Activated naive CD4-positive, alpha-beta T cell treated with anti-CD3 and anti-CD28 coated beads for 36 hours (primary cell): ENCODE measurements at places on chromosomes 5 and 9.

GRCh38 chr9:24045150-24045549 lies 219.1 kb upstream of the ELAVL2 start:
- no peak for DNase-seq

GRCh38 chr9:126204197-126204596 lies 122.4 kb upstream of the MVB12B start:
- DNase-seq, result no peak

DNA sequence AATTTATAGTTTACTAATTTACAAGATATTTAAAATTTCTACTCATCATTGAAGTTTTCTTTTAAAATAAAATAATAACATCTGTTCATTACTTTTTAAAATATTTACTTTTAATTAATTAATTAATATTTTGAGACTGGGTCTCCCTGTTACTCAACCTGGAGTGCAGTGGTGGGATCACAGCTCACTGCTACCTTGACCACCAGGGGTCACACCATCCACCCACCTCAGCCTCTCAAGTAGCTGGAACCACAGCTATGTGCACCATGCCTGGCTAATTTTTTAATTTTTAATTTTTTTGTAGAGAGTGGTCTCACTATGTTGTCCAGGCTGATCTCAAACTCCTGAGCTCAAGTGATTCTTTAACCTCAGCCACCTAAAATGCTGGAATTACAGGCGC lies 1013.6 kb downstream of the CDH9 start:
- no peak for DNase-seq

DNA sequence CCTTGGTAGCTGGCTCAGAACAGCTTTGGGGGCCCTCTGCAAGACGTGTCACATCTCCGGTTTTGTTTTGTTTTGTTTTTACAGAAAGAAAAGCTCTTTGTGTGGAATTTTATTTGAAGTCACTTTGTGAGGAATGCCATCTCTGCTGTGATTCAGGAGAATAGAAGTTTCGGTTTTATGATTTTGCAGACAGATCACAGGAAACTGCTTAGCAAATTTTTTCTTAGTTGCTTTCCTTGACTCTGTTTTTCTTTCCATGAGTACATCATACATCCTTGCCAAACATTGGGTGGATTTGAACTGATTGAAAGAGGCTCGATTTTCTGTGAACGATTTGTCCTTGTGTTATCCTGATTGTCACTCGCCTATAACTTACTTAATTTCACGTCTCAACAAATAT lies 5.1 kb downstream of the SEMA5A start:
- DNase-seq, result no peak

DNA sequence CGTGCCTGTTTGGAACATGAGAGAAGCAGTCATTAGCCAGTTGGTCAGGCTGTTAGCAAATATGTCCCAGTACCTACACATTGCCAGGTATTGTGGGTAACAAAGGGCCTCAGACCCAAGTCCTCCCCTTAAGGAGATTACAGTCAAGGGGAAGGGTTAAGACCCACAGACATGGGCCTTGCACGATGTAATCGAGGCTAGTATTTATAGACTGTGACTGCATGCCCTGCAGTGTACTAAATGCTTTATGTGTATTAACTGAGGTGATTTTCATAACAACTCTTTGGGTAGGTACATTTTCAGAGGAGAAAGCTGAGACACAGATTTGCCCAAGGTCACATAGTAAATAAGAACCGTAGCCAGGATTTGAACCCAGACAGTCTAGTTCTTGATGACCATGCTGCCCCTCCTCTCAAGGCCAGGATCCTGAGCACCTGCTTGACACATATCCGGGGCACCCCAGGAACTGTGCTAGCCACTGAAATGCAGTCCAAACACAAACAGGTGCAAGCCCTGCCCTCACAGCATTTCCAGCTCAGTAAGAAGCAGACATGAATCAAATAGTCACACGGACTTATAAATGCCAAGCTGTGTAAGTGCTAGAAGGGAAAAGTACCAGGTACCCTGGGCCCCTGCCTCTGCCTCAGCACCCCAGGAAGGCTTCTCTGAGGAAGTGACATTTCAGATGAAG lies 32.0 kb upstream of the GRPEL2 start:
- DNase-seq, result no peak

DNA sequence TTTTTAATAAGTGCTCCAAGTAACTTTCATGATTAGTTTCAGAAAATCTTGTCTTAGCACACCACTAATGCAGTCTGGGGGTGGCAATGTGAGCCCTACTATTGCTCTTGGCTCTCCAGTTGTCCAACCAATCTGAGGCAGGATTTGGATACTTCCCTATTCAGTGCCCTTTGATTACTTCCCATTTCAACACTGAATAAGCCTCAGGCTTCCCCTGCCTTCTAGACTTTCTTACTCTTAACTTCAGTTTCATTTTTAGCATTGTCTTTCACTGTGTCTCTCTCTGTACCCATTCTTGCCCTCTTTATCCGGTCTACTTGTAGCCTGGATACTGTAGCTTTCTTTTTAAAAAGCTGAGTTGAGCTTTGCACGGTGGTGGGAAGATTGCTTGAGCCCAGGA lies 186.1 kb downstream of the C9orf152 start:
- peak; percentile 12 for DNase-seq

- DNase-seq, result no peak
These were observed 6.0 kb upstream of the RICTOR start for GRCh38 chr5:39080168-39080567.

DNA sequence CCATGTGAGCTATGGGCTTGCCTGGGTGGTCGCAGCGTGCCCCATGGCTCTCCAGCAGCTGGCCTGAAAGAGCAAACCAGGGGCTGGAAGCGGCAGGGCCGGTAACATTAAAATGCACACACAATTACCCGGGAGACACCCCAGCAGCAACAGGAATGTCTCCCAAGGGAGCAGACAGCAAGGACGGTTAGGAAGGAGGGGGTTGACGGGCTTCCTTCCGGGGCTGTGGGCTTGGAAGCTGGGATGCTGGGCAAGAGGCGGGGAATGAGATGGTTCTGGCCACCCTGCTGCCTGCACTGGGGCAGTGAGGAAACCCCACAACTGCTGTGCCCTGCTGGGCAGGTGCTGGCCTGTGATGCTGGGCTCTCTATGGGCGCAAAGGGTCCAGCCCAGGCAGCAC lies 71.8 kb upstream of the ADAMTS2 start:
- no peak for DNase-seq

GRCh38 chr5:132751444-132751843 lies 4.2 kb downstream of the CCNI2 start:
- peak; percentile 79 for DNase-seq

GRCh38 chr5:107289030-107289714 lies 381.6 kb downstream of the EFNA5 start:
- peak; percentile 5 for DNase-seq

- DNase-seq, result no peak
These were observed 50.3 kb downstream of the MTAP start for GRCh38 chr9:21852754-21853153.

DNA sequence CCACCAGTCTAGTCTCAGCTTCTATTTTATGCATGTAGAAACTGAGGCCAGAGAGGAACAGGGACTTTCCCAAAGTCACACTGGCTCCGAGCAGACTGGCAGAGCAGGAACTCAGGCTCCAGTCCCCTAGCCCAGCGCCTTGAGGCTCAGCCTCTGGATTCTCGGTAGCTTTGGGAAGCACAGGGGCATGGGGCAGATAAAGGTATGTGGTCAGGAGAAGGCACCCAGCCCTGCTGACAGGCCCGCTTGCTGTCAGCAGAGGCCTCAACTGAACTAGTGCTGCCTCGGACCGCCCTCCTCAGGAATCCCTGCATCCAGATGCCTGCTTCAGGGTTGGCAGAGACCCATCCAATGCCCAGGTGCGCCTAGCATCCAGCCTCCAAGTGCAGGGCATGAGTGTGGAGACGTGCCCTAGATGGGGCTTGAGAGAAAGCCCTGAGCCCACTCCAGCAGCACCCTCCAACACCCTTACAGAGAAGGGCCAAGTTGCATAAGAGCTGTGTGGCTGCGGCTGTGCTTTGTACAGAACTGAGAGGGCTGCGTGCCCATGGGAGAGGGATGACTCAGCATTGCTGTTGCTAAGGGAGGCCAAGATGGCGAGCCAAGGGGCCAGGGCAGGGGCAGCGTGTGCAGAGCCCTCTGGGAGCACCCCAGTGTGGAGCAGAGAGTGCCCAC lies 168.6 kb downstream of the MACROH2A1 start:
- no peak for DNase-seq

DNA sequence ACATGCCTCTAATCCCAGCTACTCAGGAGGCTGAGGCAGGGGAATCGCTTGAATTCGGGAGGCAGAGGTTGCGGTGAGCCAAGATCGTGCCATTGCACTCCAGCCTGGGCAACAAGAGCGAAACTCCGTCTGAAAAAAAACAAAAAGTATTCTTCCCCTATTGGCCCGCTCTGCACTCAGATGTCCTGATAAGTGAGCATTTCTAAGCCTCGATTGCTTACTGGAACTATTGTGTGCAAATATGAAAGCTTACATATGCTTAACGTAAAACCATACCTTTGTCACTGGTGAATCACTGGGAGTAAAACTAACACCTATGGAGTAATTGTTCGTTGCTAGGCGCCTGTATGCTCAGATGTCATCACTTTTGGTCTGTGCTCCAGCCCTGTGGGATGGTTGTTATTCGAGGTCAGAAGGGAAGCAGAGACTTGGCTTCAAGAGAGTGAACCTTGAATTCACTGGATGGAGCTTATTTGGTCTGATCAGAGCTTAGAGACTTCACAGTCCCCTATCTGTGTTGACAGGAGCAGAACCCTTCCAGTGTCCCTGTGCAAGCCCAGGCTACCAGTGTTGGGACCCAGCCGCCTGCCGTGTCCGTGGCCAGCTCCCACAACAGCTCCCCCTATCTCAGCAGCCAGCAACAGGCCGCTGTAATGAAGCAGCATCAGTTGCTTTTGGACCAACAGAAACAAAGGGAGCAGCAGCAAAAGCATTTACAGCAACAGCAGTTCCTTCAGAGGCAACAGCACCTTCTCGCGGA lies 25.3 kb upstream of the LTC4S start:
- DNase-seq, result peak; percentile 53

DNA sequence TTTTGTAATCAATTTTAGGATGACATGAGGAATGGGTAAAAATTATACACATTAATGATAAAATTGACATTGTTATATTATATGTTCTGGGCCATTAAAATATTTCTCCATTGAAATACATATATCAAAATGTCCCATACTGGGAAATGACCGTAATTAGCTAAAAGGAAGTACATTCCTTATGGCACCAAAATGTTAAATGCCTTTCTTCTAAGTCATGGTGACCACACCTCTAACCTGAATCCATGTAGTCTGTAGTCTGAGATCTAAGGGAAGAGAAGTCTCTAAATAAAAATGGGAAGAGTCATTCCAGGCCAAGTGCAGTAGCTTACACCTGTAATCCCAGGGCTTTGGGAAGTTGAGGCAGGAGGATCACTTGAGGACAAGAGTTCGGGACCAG lies 10.0 kb upstream of the GDA start:
- no peak for DNase-seq

GRCh38 chr5:59421986-59422941 lies 471.3 kb downstream of the PDE4D start:
- no peak for DNase-seq

DNA sequence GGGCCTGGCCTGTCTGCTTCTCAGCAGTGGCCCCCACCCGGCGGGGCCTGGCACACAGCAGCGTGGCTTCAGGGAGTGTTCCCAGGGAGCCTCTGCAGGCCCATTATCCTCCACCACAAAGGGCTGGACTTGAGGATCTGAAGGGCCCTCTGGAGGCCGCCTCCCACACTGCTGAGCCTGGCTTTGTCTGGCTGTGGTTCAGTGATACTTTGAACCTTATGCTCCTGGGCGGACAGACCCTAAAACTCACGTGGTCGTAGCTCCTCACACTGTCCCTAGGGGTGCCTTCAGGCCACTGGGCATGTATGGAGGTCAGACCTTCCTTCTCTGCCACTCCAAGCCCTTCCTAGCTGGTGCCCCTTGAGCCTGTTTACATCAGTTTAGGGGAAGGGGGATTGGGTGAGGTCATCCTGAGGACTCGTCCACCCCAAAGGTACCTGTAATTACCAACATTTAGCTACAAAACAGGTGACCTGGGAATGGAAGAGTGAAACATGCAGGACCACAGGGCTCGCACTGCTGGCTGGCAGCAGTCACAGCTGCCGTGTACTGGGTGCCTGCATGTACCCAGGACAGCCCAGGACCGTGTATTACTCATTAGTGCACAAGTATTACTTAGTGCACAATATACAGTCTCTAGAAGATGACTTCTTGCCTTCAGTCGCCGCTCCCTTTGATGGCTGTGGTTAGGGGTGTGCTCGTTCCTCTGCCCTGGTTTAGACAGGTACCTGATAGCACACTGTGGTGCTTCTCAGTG lies 8.5 kb downstream of the GRHPR start:
- DNase-seq, result no peak

GRCh38 chr9:133331641-133332380 lies 4.2 kb downstream of the SURF6 start:
- DNase-seq, result no peak

DNA sequence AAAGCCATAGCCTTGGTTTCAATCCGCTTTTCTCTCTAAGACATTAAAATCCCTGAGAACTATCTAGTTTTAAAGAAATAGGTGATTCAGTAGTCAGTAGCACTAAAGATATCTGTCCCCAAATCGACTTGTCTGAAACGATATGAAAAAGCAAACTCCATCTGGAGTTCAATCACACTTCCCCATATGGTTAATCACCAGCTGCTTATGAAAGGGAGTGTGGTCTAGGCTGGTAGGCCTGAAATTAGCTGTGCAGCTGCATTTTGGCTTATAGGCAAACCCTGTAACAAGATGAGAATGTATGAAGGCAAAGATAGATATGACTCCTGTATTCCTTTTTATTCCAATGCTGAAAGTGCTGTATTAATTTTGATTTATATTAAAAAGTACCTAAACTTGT lies 65.9 kb downstream of the DMRTA1 start:
- DNase-seq, result no peak

DNA sequence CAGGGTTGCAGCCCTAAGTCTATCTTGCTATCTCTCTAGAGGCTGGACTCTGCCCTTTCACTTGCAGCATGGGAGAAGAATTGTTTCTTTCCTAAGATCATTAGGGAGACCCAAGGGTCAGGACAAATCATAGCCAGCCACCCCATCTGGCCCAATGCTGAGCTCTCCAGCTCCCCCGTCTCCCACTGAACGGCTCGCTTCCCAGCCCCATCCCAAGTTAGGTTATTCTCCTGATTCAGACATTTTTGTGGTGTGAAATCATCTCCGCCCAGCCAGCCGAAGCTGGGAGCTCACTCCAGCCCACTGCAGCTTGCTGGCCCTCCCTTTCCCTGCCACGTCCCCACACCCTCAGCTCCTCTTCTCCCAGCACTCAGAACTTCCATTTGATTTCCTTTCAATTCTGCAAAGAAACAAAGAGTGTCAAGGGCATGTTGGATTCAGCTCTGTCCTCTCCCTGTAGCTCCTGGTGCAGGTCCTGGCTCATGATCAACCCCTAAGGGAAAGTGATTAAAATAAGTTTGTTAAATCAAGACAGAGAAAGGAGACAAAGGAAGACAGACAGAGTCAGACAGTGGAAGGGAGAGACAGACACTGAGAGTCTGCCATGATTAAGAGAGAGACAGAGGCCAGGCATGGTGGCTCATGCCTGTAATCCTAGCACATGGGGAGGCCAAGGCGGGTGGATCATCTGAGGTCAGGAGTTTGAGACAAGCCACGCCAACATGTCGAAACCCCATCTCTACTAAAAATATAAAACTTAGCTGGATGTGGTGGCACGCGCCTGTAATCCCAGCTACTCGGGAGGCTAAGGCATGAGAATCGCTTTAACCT lies 12.6 kb upstream of the SPARC start:
- no peak for DNase-seq

- DNase-seq, result no peak
These were observed 812 bp downstream of the CETN3 start for GRCh38 chr5:90408571-90409317.
